Dorsolateral prefrontal cortex (tissue), 122 donors: ENCODE measurements at places on chromosomes 4 and X.

GRCh38 chr4:13611283-13611842 lies 16.2 kb downstream of the BOD1L1 start:
- DNase-seq: no peak

- DNase-seq: no peak
Measured at GRCh38 chr4:45897946-45898585, 225.8 kb downstream of the GABRG1 start.

DNA sequence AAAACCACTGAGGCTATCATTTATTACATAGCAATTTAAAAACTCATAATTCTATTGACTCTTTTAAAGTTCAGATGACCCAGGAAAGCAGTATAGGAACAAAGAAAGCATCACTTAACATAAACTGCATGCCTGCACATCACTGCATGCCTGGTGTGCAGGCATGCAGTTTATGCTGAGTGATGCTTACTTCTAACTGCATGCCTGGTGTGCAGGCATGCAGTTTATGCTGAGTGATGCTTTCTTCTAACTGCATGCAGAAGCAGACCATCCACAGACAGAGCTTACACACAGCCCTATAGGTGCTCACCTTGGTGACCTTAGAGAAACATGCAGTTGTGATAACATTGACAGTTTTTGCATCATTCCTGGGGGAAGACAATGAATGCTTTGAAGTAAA lies 17.0 kb downstream of the SDAD1 start:
- DNase-seq: no peak

DNA sequence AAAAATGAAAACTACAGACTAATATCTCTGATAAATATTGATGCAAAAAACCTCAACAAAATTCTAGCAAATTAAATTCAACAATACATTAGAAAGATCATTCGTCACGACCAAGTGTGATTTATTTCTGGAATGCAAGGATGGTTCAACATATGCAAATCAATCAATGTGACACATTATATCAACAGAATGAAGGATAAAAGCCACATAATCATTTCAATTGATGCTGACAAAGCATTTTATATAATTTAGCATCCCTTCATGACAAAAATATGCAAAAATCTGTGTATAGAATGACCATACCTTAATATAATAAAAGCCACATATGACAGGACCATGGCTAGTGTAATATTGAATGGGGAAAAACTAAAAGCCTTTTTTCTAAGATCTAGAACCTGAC lies 457.2 kb upstream of the SPANXN1 start:
- no peak for DNase-seq

- no peak for DNase-seq
Measured at GRCh38 chr4:155609455-155610059, 57.1 kb upstream of the GUCY1A1 start.

GRCh38 chrX:10893976-10894375 lies 217.2 kb upstream of the HCCS start:
- no peak for DNase-seq

- DNase-seq: no peak
Measured at GRCh38 chr4:136687118-136687517, 845.2 kb downstream of the PCDH18 start.

DNA sequence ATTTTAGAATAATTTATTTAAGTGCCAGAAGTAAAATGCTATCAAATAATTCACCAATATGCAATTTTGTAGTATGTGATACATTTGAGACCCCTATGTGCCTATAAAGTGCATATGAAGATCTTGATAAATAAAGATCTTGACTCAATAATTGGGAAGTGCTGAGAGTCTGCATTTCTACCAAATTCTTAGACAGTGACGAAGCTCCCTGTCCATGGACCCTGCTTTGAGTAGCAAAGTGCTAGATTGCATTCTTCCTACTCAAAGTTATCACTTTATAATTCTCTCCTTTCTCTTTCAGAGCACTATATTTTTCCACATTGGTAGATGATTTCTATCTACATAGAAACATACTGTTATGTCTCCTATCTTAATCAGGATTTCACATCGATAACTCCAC lies 1393.9 kb downstream of the ARAP2 start:
- DNase-seq: no peak

DNA sequence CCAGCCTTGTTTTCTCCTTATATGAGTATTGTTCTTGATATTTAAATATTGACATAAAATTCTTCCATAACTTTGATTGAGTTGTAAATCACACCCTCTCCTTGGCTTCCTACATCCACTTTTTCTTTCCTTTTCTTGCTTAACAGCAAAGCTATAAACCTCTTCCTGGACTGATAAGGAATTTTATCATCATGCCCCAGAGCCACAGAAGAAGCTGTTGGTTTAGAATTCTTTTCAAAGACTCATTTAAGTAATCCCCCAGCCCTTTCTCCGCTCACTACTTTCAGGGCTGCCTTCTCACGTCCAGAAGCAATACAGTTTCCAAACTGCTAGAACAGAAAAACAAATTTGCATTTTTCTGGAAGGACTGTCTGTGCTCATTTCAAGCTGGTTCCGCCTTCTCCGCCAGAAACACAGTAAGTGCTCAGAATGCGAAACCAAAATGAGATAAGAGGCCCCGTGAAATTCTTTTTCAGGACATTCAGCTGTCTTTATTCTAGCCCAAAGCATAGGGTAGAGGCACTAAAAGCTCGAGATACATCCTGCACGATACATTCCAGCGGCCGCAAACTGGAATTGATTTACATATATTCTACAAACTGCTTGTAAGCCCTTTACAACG lies 849 bp downstream of the MID1 start:
- DNase-seq: no peak

DNA sequence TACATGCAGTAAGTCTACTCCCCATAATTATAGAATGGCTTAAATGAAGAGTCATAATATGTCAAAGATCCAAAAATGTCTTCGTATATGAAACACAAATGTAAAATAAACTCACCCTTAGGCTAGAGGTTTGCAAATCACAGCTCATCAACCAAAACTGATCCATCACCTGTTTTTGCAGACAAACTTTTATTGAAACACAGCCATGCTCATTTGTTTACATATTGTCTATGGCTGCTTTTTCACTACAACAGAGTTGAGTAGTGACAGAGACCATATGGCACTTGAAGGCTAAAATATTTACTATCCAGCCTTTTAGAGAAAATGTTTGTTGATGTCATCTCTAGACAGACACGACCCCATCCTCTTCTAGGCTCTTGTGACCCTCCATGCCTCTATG lies 64.5 kb upstream of the GEMIN8 start:
- DNase-seq: no peak
